ENCODE measurements at places on chromosomes 2 and 18.

- DNase-seq, result no peak
Observed at GRCh38 chr18:50099725-50100407, 95.1 kb downstream of the MYO5B start.

DNA sequence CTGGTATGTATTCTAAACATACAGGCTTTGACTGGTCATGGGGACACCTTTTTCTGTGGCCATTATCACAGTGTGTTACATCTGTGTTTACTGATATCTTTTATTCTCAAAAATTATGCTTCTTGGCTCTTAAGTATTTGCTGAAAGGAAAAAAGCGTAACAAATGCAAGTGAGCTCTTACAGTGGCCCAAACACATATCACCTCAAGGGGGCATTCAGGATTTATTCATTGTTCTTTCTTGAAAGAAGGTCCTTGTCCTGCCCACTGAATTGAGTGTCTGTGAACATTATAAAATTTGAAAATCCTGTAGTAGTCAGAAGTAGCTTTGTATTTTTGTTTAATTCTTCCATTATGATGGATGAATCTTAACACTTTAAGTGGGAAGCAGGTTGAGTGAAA is 454.5 kb downstream of the XIRP2 start:
- DNase-seq, result no peak

DNA sequence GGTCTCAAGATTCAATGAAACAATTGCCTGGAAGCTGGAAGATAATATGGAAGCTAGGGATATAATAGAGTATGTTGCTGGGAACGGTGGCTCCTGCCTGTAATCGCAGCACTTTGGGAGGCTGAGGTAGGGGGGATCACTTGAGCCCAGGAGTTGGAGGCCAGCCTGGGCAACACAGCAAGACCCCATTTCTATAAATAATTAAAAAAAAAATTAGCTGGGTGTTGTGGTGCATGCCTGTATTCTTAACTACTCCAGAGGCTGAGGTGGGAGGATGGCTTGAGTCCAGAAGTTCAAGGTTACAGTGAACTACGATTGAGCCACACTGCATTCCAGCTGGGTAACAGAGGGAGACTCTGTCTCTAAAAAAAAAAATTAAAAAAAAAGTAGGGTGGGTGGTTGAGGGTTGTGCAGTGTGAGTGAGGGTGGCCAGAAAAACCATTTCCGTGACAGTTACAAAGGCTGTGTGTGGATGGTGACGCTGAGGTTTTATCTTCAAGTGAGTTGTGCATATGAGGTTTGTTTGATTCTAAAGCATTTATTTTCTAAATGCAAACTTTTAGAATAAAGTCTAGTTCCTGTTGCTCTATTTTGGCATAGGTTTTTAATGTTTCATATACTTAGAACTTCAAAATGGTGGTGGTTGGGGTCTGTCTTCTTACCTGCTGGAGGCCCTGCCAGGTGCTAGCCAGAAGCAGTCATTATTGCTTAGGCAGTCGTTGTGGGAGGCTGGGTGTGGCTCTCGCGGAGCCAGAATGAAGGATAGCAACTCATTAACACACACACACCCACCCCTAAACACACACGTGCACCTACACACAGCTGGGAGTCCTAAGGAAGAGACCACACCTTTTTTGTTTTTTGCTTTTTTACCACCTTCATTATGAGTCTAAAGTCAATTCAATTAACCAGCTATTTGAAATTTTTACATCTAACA is 4.7 kb upstream of the IL1R2 start:
- no peak for DNase-seq

GRCh38 chr18:475202-476031 is 25.1 kb downstream of the COLEC12 start:
- no peak for DNase-seq

- DNase-seq, result no peak
Observed at GRCh38 chr2:208017721-208018120, 7.6 kb downstream of the PLEKHM3 start.

- DNase-seq, result no peak
Observed at GRCh38 chr2:16645775-16646559, 19.7 kb downstream of the CYRIA start.

- no peak for DNase-seq
Observed at GRCh38 chr2:160402997-160403979, 90.3 kb downstream of the RBMS1 start.

DNA sequence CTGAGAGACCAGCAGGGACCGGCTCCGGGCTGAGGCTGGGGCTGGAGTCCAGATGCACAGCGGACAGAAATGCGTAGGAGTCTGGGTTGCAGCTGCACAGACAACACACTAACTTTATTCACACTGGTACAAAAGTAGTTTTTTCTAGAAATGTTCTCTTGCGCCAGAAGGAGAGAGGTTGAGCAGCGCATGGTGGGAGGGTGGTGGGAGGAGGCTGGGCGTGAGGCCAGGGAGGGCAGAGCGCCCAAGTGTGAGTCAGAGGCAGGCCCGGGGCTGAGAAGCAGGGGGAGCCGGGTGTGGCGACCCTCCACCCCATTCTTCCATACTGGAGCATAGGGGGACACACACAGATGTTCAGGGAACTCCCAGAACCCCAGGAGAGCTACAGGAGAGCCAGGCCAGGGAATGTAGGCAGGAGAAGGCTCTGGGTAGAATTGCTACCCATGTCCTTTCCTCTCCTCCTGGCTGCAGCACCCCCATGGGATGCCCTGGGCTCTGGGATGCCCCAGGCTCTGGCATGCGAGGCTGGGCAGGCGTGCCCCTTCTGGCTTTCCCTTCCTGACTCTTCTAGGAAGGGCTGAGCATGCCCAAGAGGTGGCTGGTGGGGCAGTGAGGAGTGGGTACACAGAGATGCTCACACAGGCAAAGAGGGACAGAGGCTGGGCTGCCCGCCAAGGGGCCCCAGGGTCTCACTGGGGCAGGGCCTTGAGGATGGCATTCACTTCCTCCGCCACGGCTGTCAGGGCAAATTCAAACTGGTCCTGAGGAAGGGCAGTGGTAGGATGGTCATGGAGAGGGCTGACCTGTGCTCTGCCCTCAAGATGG is 10.6 kb downstream of the DNAJB2 start:
- no peak for DNase-seq

- DNase-seq, result no peak
Observed at GRCh38 chr18:60894254-60894945, 438.8 kb upstream of the CDH20 start.

- no peak for DNase-seq
Observed at GRCh38 chr2:118309257-118309945, 221.1 kb downstream of the INSIG2 start.

DNA sequence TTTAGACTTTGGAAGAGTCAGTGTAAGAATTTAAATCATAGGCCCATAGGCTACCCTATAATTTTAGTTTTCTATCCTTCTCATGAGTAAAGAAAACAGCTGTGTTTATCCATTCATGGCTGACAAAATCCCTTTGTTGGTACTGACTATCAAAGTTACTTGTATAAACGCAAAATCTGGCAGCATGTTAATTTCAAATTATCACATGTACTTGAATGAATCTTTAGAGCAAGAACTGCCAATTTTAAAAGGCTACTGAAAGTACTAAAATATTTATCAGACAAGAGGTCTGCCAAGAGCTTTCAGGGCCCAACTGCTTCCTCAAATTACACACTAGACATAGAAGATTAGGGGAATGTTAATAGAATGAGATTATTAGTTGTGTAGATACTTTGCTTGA is 66.6 kb downstream of the MYL12B start:
- DNase-seq, result no peak

GRCh38 chr2:75054296-75054695 is 95.9 kb downstream of the POLE4 start:
- DNase-seq, result no peak

GRCh38 chr2:30145826-30146336 is 926 bp upstream of the YPEL5 start:
- no peak for DNase-seq

DNA sequence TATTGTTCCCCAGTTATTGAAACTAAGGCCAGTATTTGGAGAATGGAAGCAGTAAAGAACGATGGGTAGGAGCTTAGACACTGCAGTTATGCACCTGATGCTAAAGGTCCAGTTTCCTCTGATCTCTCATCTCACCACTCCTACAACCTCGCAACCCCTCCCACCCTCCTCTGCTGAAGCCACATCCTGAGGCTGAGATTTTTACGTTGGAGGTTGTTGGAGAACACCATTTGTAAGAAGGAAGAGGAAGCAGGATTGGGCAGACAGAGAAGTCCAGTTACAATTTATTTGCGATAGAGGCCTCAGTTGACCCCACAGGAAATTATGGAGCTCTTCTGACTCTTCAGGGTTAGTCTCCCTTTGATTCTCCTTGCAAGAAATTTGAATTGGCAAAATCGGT is 54.3 kb upstream of the NDUFV2 start:
- no peak for DNase-seq

DNA sequence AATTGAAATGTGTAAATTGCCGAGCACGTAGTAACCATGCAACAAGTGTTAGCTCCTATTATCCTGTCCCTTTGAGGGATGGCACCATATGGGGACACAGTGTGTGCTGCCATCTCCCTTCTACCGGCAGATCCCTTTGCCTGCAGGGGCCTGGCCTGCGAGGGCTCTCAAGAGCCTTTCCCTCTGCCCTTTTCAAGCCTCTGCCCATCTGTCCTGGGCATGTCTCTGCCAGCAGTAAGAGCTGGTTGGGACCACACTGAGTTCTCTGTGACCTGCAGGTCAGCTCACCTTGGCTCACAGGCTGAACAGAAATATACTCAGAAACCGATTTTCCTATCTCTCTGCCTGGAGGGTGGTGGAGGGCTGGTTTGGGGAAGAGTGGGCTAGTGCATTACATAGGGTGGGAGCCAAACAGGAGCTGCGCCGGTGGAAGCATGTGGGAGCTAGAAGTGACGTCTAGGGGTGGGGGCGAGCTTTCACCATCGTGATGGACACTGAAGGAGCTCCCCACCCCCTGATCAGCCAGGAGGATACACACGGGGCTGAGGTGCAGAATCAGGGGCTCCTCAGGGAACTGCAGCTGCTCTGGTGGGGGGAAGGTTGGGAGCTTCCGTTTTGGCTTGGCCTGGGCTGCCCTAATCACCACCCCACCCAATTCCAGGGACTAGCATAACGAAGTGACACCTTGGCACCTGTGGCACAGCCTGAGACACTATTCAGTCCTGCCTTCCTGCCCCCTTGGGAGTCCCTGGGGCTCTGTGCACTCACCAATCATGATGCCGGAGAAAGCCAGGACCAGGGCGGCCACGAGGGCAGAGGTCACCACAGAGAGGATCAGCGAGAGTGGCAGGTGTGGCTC is 109.7 kb downstream of the CLIP4 start:
- no peak for DNase-seq

DNA sequence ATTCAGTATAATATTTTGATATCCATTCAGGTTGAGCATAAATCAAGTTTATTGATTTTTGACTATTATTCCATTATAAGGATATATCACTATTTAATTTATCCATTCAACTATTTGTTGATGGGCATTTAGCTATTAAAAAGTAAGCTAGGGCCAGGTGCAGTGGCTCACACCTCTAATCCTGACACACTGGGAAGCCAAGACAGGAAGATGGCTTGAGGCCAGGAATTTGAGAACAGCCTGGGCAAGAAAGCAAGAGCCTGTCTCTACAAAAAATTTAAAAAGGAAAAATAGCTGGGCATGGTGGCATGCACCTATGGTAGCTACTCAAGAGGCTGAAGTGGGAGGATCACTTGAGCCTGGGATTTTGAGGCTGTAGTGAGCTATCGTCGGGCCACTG is 183.5 kb downstream of the HNMT start:
- DNase-seq, result no peak

DNA sequence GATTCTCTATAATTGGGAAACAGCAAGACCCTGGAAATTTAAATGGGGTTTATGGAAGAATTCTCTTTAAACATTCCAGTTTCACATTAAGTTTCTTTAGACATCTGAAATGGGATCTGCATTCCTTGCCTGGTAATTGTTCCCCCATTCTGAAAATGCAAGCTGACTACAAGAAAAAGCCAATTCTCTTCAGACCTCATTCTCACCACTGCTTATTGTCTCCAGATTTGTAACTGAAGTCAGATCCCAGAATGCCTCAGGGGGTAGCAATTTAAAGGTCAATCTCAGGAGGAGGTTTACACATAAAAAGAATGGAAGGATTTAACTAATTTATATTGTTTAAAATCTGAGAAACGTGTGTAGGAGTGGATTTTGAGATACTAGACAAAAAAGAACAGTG is 41.2 kb downstream of the COL3A1 start:
- DNase-seq, result no peak

- no peak for DNase-seq
Observed at GRCh38 chr2:188477564-188478103, 186.0 kb downstream of the GULP1 start.

- DNase-seq, result no peak
Observed at GRCh38 chr18:12256951-12257350, 2.8 kb downstream of the CIDEA start.

DNA sequence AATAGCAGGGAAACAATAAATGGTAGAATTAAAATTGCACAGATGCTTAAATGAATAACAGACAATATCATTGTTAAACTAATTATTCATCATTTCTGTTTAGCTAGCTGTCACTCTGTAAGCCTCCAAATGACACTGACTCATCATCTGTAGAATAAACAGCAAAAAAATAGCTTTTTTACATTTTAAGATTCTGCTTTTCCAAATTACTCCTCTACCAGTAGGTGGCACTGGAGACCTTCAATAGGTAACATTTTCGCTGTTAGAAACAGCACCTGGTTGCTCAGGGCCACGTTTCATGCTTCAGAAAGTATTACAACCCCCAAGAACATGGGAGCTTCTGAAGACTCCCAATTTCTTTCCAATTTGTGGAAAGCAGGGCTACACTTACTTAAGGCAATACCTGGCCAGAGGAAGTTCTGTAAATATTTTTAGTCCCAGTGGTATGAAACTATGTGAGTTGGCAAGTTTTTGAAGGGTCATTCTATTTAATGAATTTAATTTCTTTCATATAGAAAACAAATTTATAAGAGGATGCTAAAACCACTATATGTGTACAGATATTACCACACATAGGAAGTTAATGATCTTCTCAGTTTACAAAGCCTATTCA is 45.4 kb downstream of the TTN start:
- DNase-seq, result no peak

- no peak for DNase-seq
Observed at GRCh38 chr2:149562324-149562723, 25.3 kb downstream of the MMADHC start.

DNA sequence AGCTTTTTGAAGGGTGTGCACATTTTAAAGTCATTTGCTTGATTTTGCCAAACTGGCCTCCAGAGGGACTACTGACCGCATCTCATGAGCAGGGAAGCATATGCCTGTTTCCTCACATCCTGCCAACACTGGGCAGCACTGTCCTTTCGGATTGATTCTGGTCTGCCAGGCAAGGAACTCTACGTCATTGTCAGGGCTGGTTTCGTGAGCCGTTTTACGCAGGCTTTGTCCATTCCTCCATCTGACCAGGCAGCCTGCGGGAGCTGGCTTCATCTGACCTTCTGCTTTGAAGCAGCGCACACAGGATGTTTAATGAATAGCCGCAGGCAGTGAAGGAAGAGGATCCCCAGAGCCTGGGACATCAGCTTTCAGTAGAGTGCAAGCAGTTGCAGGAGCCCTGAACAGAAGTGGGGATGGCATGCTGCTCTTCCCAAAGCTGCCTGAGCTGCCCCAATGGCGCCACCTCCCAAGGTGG is 46.3 kb upstream of the SEMA4C start:
- no peak for DNase-seq

All from activated CD8-positive, alpha-beta memory T cell treated with anti-CD3 and anti-CD28 coated beads for 48 hours (primary cell).